Activated CD4-positive, alpha-beta T cell treated with anti-CD3 and anti-CD28 coated beads for 4 hours (primary cell): ENCODE measurements at places on chromosomes 7 and 10.
A peak's percentile ranks its signal among the peaks of the same experiment; 100 is the strongest.

- DNase-seq: no peak
These were observed 34.5 kb downstream of the EZH2 start for GRCh38 chr7:148849393-148850098.

DNA sequence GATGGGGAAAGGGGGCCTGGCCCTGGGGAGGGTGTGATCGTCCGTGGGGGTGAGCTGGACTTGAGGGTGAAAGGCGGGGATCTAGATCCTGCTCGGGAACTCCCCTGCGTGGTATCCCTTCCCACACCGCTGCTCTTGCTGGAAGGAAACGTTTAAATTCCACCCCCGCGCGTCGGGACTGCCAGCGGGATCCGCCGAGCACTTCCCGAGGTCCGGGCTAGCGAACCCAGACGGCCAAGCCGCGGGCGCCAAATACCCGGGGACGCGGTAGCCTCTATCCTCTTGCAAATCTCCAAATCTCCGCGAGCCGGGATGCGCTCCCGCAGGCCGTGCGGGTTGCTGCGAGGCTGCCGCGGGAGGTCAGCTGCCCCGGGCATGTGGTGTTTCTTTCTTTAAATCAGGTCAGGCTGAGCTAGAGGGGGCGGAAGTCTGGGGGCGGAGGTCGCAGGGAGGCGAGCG lies 904 bp downstream of the NPTX2 start:
- no peak for DNase-seq

- DNase-seq: no peak
These were observed 128.4 kb upstream of the PPP2R2D start for GRCh38 chr10:131772441-131772840.

GRCh38 chr10:131211146-131211545 lies 100.4 kb downstream of the TCERG1L start:
- no peak for DNase-seq

- no peak for DNase-seq
These were observed 4.0 kb downstream of the MXI1 start for GRCh38 chr10:110211465-110211843.

DNA sequence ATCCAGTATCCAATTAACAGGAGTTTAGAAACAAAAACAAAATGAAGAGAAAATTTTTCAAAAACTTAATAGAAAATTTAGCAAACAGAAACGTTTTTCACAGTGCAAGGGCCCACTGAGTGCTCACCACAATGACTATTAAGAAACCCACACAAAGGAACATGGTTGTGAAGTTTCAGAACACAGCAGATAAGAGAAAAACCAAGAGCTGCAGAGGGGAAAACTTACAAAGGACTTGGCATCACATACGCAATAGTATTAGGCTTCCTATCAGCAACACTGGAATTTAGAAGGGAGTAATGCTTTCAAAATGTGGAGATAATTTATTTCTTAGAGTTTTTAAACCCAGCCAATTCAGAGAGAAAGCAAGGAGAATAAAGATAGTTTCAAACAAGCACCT lies 1.7 kb upstream of the C7orf25 start:
- no peak for DNase-seq

DNA sequence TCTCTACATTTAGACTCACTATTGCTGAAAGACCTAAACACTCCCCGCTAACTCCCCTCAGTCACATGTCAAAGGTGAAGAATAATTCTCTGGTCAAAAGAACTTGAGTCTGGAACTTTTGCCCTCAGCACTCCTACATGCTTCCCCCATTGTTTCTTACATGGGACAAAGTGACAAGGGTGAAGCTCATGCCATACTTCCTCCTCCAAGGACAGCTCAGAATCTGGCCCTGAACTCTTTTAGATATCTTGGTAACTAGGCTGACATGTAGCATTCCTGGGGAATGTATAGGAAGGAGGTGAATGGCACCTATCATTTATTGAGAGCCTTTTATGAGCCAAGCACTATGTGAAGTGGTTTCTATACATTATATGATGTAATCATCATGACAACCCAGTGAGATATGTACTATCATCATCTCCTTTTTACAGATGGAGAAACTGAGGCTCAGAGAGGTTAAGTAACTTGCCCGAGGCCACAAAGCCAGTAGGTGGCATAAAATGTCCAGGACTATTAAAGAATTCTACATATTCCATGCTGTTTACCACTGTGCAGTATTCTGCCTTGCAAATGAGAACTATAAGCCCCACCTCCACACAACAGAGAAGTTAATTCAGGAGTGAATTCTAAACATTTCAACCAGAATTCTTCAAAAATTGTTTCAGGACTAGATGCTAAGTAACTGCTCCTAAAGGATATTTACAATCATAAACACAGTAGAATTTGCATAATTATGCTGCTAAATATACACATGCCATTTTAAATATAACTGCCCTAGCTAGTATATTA lies 246.6 kb downstream of the ARHGAP21 start:
- DNase-seq: no peak

DNA sequence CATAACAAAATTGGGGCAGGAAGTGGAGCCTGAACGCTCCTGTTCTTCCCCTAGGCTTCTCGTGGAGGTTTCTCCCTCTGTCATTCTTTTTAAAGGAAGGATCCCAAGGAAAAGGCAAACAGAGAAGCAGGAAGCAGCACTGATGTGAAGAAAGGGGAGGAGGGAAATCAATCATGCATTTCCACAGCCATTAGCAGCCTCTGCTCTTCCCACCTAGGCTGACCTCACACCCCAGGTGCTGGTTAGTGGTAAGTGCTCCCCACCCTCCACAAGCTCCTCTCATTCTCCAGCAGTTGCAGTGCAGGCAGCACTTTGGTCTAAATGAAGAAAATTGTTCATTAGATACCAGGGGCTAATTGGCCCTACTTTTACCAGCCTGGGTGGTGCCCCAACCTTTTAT lies 2.6 kb downstream of the CRHR2 start:
- DNase-seq: no peak

- DNase-seq: peak; percentile 53
These were observed 5.5 kb upstream of the MDFIC start for GRCh38 chr7:114916261-114916892.

DNA sequence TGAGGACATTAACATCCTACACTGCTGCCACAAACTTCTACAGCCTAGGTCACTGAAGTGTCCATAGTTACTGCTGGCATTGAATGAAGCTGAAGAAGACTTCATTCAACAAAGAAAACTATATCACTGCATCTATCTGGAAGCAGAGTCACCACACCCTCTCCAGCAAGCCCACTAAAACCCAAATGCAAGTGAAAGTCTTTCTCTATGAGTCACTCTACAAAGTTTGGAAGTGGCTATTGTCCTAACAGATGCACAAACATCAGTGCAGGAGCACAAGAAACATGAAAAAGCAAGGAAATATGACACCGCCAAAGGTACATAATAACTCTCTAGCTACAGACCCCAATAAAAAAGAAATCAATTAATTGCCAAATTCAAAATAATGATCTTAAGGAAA lies 43.5 kb upstream of the CAMK2B start:
- no peak for DNase-seq

DNA sequence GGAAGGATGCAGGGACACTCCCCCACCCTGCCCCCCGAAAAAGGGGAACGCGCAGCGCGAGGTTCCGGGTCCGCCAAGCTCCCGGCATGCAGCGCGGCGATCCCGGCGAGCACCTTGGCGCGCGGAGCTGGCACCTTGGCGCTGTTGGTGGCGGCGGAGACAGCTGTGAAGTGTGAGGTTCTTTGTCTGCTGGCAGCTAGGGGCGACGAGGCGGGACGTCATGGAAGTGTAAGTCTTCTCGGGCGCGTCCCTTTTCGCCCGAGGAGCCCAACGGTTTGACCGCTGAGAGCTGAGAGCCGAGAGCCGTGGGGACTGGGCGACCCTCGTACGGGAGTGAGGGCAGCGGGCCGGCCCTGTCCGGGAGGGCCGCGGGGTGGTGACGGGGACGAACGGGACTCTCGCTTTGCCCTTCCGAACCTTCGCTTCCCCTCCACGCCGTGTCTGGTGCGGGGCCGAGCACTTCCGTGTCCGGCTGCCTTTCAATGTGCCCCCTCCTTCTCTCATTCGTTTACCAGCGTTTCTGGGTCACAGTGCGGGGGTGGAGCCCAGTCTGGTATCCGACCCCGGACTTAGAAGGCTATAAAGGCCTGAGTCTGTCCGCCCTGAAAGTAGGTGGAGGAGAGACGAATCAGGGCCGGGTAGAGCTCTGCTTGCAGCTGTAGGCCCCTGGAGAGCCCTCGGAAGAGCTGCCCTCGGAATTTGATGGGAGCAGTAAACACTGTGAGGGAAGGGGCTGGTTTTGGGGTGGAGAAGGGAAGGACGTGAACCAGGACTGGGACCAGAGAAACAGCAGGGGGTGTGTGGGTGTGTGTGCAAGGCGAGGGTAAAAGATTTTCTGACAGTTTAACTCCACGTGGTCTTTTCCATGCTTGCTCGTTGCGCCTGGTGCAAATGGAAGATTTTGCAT lies at the start of gene CRCP:
Gene CRCP, plus strand, starts transcription at position 105 of the 907 bp plus-strand sequence. Its CDS starts 116 bp downstream, at position 221.
- DNase-seq: peak; percentile 79

DNA sequence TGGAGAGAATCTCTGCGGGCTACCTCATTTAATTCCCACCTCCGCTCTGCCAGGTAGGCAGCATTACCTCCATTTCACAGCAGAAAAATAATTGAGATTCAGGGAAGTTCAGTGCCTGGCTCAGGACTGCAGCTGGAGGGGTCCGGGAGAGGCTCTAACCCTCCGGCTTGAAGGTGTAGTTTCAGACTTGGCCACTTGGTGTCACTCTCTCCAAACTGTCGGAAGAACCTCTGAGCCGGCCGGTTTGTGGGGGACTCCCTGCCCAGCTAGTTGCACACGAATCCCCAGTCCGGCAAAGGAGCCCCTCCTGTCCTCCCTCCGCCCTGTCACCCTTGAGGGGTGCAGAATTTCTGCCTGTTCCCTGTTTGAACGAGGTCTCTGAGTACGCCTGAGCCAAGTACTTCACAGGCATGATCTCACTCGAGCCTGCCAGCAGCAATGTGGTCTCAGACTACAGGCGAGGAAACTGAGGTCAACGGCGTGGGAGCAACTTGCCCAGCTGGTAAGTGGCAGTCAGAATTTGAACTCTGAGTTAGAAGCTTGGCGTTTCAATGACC lies 144.7 kb upstream of the ZNF716 start:
- DNase-seq: no peak

GRCh38 chr7:122896509-122896908 lies 10.2 kb upstream of the CADPS2 start:
- no peak for DNase-seq

DNA sequence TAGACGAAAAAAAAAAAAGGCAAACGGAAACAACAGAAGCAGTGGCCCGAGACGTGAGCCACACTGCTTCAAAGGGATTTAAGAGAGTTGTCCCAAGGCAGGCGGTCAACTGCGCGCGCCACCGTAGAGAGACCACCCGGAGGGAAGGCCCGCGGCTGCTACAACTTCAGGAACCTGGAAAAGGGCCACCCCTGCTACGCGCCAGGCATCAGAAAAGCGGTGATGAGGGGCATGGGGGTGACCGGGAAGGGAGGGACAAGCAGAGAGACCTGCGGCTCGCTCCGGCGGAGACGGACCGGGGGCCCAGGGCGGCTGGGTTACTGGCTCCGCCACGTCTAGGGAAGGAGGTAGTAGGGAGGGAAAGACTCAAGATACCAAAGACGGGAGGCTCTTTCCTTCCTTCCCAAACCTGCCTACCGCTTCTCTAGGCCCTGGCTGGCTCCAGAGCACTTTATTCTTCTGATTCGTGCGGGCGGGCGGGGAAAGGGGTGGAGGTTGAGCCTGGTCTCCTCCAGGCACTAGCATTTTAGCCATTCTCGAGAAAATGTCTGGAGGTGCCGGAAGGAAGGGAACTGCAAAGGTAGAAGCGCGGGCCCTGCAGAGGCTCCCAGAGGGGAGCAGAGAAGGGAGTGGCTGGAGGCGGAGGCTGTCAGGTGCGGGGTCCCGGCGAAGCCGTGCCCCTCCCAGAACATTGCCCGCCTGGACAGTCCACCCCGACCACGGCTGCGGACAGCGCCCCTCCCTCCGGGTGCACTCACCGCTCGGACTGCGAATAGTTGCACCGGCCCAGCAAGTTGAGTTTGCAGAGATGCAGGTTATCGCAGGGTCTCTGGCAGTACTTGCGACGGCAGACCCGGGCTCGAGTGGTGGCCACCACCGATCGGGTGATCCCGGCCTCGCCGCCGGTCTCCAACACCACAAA lies 993 bp downstream of the ZC3HAV1 start:
- no peak for DNase-seq

GRCh38 chr10:48199580-48200377 lies 74.7 kb downstream of the FRMPD2 start:
- no peak for DNase-seq

- DNase-seq: no peak
These were observed 15.9 kb upstream of the FAM171A1 start for GRCh38 chr10:15387021-15387420.

- no peak for DNase-seq
These were observed 6.0 kb upstream of the LMBR1 start for GRCh38 chr7:156898938-156899337.

DNA sequence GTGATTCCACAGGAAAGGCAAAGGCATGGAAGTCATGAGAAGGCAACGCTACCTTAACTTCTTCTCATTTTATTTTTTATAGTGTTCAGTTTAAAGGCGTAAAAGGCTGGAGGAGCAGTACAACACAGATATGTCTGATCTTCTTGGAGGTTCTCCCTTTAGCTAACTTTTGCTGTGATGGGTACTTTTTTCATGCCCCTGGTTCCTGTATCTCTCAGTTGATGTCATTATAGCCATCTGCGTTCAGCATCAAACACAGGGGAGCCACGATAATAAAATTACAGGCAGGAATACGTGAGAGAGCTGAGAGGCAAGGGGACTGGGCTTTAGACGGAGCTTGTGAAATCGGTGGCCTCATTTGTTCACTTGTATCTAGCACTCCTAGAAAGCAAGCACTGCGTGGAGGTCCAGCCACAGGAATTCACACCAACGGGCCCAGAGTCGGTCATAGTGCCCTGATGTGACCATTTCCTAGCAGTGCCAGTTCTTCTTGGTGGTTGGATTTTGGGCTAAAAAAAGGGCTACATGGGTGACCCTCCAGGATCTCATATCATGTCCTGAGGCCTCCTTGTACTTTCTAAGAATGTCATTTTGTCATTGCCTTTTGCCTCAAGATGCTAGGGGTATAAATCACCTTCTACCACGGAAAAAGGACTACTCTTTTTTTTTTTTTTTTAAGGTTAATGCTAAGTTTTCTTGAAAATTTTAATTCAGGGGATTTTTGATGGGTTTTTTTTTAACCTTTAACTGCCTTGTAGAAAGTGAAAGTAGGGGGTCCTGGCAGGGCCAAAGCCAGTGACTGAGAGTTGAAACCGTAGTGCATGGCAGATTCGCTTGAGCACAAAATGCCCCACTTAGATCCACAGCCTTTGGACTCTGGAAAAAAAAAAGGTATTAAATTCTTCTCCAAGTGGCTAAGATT lies 191.5 kb downstream of the CELF2 start:
- DNase-seq: no peak

DNA sequence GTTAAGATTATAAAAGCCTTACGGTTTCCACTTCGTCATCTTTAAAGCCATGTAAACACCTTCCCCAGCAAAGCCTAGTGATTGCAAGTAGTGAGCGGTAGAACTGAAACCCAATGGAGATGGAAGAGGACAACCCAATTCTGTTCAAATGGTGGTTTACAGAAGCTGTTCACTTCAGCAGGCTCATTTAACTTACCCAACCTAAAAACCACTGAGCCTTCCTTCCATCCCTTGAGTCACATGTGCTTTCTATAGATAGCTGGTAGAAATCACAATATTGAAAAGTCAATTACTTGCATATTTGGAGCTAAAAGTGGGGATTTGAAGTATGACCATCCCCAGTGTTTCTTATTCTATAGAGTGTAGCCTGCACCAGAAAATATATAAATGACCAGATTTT lies 667.7 kb downstream of the SUGCT start:
- no peak for DNase-seq
